ENCODE measurements at places on chromosomes 5 and 9.

- DNase-seq: no peak
Observed at GRCh38 chr9:111985315-111985714, 88.7 kb downstream of the UGCG start.

GRCh38 chr5:18761801-18762200 lies 1127.5 kb downstream of the TAF11L14 start:
- no peak for DNase-seq

- DNase-seq: no peak
Observed at GRCh38 chr9:95808011-95808410, 67.5 kb upstream of the ERCC6L2 start.

DNA sequence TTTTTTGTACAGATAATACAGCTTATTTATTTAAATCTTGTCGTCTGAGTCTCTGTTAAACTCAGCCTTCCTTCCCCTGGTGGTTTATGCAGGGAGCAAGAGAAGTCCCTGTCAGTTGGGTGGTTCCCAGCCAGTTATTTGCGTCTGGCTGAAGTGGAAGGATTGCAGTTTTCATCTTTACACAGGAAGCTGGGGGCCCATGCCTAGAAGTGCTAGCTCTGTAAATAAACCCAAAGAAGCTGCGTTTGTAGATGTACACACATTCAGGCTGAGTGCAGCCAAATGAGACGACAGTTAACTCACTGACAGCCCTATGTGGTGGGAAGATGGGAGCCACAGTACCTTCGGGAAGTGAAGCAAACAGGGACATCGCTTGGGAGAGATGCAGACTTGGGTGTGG lies 122.1 kb downstream of the SAXO1 start:
- DNase-seq: no peak

DNA sequence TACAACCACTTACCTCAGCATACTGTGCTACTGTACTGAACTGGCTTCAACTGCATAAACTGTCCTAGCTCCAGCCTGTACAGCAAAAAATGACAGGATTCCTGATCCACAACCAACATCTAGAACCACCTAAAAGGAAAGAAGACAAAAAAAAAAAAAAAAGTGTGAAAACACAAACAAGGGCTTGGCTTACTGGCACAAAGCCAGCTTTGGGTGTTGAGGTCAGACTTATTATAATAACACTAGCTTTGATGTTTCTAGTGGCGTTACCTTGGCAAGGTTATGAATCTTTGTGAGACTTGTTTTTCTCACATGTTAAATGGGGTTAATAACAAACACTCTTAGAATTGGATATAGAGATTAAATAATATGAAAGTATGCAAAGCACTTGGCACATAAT lies 148.5 kb upstream of the PUM3 start:
- DNase-seq: no peak

DNA sequence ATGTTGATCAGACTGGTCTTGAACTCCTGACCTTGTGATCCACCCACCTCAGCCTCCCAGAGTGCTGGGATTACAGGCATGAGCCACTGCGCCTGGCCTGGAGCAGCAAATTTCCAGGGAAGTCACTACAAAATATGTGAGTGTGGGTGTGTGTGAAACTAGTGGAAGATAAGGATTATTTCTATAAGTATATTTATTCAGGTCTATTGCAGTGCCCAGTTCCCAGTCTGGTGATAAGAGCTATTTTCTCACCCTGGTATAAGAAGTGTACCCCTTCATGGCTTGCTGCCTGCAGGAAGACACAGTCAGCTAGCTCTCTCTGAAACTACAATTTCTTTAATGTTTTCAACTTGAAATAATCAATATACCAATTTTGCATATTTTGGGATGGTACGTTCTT lies 37.1 kb downstream of the TARS1 start:
- no peak for DNase-seq

DNA sequence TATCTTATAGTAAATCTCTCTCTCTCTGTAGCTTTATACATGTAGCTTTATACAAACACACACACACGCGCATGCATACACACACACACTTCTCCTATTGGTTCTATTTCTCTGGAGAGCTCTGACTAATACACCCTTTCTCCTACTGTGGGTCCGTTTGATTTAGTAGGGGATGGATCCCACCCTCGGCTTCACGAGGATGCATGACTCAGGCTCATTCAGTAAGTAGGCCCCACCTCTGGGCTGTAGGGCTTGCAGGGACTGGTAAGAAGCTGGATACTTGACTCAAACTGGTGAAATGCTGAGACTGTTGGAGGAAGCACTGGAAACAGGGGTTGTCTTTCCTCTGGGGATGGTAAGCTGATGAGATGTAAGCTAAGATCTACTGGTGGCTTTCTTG lies 98.7 kb downstream of the SLC24A2 start:
- no peak for DNase-seq

DNA sequence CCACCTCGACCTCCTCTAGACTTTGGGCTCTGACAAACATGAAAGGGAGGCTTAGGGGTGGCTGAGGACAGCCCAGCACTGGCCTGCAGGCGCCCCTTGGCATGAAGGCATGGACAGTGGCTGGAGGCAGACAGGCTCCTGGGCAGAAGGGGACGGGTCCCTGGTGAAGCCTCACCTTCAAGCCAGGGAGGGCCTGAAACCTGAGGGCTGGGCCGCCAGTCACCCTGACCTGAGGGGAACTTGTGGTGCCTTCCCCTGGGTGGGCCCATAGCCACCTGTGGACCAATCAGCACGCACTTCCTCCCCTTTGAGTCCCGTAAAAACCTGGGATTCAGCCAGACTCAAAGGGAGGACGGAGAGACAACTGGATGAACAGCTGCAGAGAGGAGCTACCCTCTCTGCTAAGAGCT lies 90.4 kb upstream of the PUM3 start:
- DNase-seq: no peak

GRCh38 chr9:137071282-137071681 lies 925 bp upstream of the SAPCD2 start:
- no peak for DNase-seq

DNA sequence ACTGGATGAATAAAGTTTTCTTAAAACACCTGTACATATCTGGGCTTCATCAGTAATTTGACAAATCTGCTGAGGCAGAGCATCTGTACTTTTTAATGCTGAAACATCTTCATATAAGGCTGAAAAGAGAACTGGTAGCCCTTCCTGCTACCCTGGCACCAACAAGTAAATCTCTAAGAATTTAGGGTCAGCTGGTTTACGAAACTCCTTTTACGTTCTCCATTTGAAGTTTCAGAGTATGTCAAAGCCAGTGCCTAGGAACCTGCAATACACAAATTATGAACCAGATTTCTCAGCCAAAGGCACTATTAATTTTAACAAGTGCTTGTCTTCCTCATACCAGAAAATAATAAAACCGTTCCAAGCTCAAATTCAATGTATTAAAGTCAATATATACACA lies 3.8 kb downstream of the ZFAND5 start:
- no peak for DNase-seq

GRCh38 chr9:84384617-84385016 lies 44.1 kb upstream of the SLC28A3 start:
- no peak for DNase-seq

- no peak for DNase-seq
Observed at GRCh38 chr5:84861306-84861705, 476.6 kb upstream of the EDIL3 start.

- DNase-seq: peak; percentile 57
Observed at GRCh38 chr5:82406205-82406773, 128.1 kb upstream of the RPS23 start.
